ENCODE measurements at places on chromosomes 5 and 9.

DNA sequence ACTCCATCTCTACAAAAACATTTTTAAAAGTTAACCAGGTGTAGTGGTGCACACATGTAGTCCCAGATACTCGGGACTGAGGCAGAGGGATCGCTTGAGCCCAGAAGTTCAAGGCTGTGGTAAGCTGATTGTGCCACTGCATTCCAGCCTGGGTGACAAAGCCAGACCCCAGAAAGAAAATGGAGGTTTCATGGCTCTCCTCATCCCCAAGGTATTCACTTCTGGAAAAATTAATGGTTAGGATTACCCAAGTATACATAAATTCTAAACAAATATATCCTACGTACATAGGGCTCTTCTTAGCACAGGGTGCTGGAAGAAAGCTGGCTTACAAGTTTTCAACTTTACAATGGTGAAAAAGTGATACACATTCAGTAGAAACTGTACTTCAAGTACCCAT is 18.6 kb upstream of the RECK start:
- DNase-seq, result no peak

GRCh38 chr9:104240890-104241289 is 146.8 kb downstream of the SMC2 start:
- no peak for DNase-seq

DNA sequence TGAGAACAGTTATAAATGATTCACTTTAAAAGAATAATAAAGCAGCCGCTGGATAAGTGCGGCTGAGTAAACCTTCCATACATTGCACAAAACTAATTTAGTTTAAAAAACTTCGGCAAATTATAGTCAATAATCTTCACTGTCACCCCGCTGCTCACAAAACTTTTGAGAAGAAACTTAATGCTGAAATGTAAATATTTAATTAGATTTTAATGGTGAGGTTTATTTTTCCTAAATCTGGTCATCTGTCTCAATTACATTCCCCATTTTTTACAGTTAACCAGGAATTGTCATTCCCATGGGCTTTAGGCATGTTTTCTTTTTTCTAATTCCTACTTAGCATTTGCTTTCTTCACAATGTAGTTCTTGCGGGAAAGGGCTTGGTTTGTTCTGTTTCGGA is 169.8 kb downstream of the CAAP1 start:
- DNase-seq, result no peak

GRCh38 chr5:34040472-34040871 is 2.5 kb downstream of the C1QTNF3 start:
- no peak for DNase-seq

All from activated gamma-delta T cell treated with anti-CD3 and anti-CD28 coated beads, Interleukin-2, amount 50 U/mL, for 16 hours (primary cell).